ENCODE measurements at places on chromosomes 3 and 15.

DNA sequence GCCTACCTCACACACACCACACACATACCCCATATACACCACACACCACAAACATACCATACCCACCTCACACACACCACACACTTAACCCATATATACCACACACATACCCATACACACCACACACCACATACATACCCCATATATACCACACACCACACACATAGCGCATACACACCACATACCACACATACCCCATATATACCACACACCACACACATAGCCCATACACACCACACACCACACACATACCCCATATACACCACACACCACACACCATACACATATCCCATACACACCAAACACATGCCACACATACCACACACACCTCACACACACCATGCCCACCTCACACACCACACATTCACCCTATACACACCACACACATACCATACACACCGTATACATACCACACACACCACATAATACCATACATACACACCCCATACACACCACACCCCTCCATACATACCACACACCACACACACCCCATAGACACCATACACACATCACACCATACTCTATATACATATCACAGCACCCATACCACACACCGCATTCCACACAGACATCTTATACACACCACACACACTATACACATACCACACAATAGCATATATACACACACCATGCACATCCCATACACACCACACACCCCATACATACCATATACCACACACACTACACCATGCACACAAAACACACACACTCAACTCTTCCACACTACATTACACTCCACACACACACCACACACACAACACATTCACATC is 29.5 kb downstream of the APBA2 start:
- no peak for DNase-seq

GRCh38 chr3:186536883-186537844 is 7.0 kb downstream of the CRYGS start:
- DNase-seq = no peak

DNA sequence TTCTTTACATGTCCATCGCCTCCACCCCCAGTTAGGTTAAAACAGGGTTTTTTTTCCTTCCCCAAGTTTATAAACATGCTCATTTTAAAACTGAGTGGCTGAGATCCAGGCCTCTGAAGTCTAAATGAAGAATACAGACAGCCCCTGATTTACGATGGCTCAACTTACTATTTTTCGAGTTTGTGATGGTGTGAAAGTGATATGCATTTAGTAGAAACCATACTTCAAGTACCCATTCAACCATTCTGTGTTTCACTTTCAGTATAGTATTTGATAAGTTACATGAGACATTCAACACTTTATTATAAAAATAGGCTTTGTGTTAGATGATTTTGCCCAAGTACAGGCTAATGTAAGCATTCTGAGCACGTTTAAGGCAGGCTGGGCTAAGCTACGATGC is 30.5 kb upstream of the GNB5 start:
- DNase-seq = no peak

GRCh38 chr15:57138349-57138788 is 219.9 kb downstream of the TCF12 start:
- no peak for DNase-seq

- DNase-seq = no peak
These were observed 36.2 kb downstream of the FAM174B start for GRCh38 chr15:92619145-92620101.

DNA sequence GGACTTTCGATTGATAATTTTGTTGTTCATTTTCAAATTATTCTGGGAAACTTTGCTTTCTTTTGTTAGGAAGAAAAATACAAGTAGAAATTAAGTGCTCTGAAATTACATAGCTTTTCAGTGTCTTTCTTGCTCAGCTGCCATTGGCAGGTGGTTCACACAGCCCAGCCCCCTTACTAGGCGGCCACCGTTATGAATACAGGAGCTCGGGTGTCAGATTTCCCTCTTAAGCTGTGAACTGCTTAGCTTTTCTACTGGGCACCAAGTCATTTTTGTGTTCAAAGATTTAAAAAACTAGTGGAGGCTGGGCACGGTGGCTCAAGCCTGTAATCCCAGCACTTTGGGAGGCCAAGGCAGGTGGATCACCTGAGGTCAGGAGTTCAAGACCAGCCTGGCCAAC is 55.2 kb downstream of the HMG20A start:
- no peak for DNase-seq

GRCh38 chr3:60001369-60001768 is 951.5 kb upstream of the CFAP20DC start:
- no peak for DNase-seq

- no peak for DNase-seq
These were observed 149.3 kb upstream of the CBLB start for GRCh38 chr3:106018102-106018501.

DNA sequence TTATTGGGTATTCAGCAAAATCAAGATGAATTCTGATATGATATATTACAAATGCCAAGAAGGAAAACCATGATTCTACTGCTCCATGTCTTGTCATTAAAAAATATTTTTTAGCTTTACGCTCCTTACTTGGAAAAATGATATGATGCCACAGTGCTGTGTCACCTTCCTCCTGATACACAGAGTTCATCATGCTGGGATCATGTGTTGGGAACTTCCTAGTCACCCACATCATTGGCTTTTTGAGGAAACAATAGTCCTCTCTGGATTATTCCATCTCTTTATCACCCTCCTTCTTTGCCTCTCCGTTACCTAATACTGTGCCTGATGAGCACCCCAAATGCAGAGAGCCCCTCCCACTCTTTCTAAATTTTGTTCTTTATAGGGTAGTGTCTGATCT is 94.3 kb upstream of the PFN2 start:
- DNase-seq = no peak

DNA sequence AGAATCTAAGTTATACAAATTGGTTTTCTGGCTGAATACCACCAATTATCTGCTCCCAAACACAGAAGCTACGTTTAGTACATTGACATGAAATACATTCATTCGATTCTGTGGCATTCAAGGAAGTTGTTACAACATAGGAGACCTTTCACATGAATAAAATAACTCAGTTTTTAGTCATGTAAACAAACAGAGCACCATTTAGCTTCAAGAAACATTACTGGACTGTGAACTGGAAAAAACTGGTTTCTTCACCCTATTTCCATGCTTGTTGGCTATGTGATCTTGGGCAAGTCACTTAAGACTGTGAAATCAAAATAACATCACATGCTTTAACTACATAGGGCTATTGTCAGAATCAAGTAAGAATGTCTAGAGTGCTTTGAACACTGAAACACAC is 46.2 kb downstream of the NRG4 start:
- no peak for DNase-seq

GRCh38 chr3:7385635-7386034 is 524.7 kb downstream of the GRM7 start:
- no peak for DNase-seq

- no peak for DNase-seq
These were observed 83.9 kb upstream of the CDAN1 start for GRCh38 chr15:42820811-42821210.

GRCh38 chr3:184523825-184524615 is 37.6 kb upstream of the EPHB3 start:
- no peak for DNase-seq

DNA sequence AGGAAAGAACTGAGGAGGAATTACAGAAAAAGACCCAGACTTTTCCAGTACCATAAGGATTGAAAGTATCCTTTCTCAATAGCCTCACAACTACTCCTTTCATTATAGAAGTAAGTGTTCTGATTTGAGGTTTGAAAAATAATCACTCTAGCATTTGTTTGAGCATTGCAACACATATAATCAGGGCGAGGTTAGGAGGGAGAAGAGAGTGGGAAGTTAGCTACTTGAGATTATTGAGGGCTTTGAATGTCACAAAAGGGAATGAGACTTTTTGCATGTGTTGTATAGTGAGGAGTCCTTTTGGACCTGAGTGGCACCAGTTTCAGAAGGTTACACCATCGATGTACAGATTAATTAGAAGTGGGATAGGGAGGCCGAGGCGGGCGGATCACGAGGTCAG is 65.2 kb upstream of the TNIK start:
- DNase-seq = no peak

DNA sequence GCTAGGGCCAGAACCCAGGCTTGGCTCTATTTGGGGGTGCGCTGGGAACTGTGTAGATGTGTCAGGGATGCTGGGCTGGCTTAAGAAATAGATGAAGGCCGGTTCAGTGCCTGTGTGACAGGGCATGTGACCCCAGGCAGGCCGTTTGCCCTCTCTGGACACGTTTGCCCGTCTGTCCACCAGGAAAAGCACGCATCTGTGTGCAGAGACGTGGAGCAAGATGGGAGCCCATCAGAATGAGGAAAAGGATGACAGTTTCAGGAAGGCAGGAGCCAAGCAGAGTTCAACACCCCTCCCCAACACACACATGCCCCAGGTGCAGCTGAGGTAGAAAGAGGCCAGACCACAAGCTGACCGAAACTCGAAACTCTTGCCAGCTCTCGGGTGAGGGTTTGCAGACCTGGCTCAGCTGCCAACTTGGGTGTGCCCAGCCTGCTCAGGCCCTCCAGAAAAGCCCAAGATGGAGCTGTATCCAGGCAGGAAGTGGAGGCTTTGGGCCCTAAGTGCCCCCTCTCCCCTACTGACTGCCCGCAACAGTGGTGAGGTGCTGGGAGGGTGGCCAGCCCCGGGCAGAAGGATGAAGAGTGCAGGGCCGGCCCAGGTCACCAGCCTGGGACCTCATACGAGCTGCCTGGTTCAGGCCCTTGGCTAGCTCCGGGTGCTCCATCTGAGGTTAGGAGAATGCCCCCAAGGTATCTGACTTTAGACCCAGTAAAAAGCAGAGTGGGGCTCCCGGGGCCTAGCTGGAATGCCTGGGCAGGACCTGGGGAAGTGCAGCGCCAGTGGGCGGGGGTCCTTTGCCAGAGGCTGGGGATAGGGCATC is 10.2 kb upstream of the MESP1 start:
- DNase-seq = no peak

GRCh38 chr3:16400106-16400931 is 113.2 kb downstream of the RFTN1 start:
- no peak for DNase-seq

GRCh38 chr3:51392355-51393133 is 1.5 kb downstream of the RBM15B start:
- no peak for DNase-seq

GRCh38 chr15:43383070-43383469 is 12.2 kb downstream of the TUBGCP4 start:
- DNase-seq = no peak

DNA sequence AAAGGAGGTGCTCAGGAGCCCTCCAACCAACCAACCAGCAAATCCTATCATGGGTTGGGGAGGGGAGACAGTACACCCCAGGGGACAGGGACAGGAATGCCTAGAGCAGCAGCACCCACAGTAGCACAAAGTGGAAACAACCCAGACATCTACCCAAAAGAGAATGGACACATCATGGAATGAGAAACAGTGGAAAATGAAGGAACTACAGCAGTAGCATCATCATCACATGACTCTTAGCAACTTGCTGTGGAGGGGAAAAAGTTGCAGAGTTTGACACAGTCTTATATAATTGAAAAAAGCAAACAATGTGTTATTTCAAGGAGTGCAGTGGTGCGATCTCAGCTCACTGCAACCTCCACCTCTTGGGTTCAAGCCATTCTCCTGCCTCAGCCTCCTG is 11.0 kb downstream of the C3orf22 start:
- DNase-seq = no peak

- no peak for DNase-seq
These were observed 121.1 kb upstream of the NANOGP8 start for GRCh38 chr15:35206060-35206675.

- DNase-seq = no peak
These were observed 49.9 kb downstream of the EEFSEC start for GRCh38 chr3:128203169-128203568.

DNA sequence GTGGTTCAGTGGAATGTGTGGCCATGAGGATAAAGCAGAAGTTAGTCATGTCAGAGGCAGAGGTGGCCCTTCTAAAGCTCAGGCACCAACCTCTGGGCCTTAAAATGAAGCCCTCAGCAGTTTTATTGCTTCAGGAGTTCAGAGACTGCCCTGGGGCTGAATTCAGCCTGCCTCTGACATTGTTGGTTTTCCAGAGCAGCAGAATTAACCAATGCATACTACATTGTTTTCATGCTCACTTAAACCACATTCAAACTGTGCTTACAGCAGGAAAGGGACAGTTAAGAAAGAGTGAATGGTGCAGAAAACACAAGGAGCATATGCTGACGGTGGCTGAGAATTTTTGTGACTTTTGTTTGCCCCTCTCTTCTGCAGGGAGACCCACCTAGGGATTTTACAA is 320.2 kb downstream of the CHST2 start:
- DNase-seq = no peak

DNA sequence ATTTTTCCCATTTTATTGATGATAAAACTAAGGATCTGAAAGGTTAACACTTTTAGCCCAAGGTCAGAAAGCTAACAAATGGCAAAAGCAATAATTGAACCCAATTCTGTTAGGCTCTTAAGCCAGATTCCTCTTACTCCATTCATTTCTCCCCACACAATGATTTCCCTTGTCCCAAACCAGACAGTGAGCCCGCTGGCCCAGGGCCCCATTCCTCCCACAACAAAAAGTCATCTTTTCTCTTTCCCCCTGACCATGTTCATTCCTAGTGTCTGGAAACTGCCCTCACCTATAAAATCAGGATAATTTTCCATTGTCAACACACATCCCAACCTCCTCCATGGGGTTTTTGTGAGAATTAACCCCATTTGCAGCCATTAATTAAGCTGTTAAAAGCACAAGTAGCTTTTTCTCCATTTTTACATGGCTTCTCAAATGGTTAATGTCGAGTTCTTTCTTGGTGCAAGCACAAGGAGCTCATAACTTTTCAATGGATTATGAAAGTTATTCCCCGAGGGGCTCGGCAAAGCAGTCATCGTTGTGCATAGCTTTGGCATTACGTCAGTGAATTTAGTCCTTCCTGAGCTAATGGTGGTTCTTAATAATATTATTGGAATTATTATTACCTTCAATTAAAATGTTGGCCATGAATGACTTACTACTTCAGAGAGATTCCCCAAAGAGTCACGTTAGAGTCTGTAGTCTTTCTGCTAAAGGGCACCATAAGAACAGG is 151.0 kb upstream of the WNT5A start:
- DNase-seq = no peak

DNA sequence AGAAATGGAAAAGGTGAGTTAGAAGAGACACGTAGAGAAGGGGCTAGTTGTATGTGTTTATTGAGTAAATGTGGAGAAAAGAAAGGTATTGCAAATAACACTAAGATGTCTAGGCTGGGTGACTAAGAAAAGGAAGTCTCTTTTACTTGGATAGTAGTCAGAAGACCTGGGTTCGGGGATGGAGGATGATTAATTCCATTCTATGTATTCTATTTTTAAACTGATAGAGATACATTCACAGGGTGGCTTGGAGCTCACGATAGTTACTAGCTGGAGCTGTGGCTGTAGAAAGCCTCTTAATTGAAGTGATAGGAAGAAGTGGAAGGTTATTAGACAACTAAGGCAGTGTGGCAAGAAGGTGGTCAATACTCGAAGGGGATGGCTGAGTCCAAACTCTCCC is 65.9 kb upstream of the TNIK start:
- DNase-seq = no peak

DNA sequence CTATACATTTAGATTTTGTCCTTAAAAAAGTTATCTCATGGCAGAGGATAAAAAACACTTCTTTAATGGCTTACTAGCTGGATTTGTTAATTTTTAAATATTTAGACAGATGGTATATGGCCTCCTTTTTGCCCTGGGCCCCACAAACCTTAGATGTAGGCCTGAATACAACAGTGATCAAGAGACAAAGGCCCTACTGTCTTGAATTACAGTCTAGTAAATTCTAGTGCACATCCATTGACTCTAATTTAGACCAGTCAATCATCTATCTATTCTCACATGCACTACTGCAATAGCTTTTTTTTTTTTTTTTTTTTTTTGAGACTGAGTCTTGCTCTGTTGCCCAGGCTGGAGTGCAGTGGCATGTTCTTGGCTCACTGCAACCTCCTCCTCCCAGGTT is 452.8 kb downstream of the FHIT start:
- DNase-seq = no peak
